ENCODE measurements at places on chromosomes 11 and 22.

DNA sequence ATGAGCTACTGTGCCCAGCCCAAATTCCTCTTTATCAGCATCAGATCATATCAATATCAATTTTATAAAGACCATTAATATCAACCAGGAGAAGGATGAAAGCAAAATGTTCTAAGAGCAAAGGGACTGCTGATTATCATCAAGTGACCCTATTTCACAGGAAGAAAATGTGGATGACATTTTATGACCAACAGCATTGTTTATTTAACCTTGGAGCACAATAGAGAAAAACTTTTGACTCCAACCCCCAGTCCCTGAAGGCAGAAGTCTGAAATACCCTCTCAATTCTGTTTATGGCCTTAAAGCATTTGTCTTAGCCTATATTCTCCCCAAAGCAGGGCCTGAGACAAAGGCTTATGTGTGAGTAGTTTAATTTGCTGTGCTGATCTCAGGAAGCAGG, 11.3 kb upstream of the ALG8 start:
- no peak for DNase-seq

- peak; percentile 77 for DNase-seq
Observed at GRCh38 chr11:130213143-130213978, 53.8 kb downstream of the ST14 start.

DNA sequence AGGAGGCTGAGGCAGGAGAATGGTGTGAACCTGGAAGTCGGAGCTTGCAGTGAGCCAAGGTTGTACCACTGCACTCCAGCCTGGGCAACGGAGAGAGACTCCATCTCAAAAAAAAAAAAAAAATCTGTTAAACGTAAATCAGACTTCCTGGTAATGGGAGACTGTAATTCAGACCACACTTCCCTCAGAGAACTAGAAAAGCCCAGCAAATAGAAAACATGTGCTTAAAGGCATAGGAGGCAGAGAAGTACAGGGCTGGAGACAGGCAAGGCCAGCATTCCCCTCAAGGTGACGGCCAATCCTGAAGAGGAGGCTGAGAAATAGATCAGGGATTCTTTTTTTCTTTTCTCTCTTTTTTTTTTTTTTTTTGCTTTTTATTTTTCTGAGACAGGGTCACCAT, 8.2 kb downstream of the GGT5 start:
- DNase-seq = no peak

GRCh38 chr11:72081821-72082453, 1.3 kb downstream of the LRRC51 start:
- DNase-seq = no peak

GRCh38 chr11:70853068-70853769, 399.2 kb downstream of the SHANK2 start:
- DNase-seq = peak; percentile 35

DNA sequence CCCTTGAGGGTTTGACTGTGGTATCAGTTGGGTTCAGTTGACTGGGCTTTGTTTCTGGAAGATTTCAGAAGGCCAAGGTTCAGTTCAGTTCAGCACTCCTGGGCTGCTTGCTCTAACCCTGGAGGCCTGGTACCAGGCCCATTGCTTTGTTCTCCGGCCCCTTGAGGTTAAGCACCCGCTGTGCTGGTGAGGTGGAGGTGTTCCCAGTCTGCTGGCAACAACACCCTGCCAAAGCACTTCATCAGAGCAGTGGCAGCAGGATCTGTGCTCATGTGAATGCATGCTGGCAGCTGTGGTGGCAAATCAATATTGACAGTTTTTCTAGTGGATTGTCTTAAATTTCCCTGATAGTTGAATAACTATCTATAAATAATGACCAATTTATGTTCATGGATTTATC, 3.8 kb upstream of the SCGB1D1 start:
- DNase-seq = no peak

DNA sequence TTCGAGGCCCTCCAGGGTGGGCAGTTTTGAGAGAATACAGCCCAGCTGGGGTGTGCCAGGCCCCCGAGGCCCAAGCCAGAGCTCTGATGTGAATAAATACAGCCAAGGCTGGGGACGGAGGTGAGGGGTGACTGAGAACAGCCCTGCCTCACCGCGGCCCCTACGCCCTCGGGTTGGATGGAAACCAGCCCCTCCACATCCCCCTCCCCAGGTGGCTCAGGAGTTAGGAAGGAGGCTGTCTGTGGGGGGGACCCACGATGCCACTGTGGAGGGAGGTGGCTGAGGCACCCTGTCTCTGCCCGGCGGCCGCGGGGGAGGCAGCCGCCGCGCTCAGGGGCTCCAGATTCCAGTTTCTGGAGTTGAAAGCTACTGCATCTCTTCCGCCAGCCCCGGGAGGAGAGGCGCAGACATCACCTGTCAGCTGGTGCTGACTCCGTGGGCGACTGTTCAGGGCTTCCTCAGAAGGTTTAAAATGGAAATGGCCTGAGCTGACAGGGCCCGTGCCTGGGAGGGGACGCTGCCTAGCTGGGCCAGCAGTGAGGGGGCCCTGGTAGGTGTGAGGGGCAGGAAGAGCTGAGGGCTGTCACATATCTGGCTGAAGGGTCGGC, 1.4 kb downstream of the FLRT1 start:
- no peak for DNase-seq

DNA sequence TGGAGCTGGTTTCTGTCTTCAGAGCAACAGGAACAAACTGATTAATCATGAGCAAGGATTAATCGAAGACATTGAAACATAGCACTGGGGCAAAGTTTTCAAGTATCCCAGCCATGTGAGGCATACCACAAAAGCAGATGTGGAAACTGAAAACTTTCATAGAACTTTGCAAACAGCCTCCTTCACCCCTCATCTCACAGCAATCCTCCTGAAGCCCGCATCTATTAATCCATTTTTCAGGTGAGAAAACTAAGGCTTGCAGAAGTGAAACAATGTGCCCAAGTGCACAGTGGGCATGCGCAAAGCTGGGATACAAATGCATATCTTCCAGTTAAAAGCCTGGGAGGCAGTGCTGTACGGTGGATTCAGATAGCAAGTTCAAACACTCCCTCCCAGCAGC, 58.6 kb upstream of the HMGXB4 start:
- DNase-seq = no peak

All from mucosa of descending colon (tissue), 3 donors.